ENCODE measurements at places on chromosomes 2 and 18. TPM values are rescaled to one million over a fixed set of nuclear protein-coding genes. Genes with fewer than 3 reads are reported as not detected.
A peak's percentile ranks its signal among the peaks of the same experiment; 100 is the strongest.

DNA sequence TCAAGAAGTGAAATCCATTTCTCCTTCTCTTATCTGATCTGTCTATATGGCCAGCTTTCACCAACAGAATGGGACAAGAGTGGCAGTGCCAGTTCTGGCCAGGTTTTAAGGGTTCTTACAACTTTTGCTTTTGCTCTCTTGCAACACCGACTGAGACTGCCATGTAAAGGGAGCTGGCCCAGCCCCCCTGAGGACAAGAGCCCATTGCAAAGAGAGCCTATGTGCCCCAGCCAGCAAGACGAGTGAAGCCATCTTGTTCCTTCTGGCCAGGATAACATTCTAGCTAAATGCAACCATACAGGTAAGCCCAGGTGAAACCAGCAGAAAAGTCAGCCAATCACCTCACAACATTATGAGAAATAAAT lies 101.0 kb upstream of the RND3 start:
- no peak for DNase-seq

DNA sequence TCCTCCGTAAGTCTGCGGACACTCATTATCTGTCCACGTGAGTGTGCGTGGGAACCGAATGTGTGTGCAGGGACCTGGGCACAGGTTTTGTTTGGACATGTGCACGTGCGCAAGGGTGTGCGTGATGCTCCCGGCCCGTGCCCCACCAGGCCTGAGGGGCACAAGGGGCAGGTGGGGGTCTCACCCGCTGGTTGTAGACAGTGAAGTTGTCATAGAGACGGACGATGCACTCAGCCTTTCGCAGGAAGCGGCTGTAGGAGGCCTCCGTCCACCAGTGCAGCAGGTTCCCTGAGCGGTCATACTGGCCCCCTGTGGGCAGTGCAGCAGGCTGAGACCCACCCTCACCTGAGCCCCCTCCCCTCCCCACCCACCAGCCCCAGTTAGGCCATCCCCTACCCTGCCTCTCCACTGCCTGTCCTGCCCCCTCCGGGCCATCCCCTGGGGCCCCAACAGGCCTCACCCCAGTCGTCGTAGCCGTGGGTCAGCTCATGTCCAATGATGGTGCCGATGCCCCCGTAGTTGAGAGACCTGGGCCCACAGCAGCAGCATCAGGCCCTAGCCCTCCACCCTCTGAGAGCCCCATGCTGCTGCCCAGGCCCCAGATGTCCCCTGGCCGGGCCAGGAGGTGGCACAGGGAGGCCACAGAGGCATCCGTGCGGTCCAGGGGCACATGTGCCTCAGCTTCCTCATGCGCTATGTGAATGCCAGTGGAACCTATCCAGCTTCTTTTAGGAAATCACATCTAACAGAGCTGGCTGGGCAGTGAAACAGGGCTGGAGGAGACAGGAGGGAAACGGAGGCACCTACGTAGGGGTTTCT lies 6.1 kb downstream of the ECEL1 start:
- DNase-seq = peak; percentile 24

DNA sequence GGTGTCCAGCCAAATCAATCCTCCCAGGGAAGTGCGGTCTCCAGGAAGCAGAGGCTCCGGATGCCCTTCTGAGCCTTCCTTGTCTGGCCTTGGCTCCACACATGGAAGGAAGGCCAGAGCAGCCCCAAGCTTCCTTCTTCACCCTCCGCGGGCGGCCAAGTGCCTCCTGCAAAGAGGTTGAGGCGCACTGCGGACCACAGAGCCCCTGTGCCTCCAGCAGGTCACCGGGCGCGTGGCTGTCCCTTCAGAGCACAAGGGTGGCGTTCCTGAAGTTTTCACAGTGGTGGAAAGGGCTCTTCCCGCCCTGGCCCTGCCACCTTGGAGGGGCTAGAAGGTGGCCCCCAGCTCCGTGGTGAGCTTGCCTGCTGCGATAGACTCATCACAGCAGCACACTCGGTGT lies 175.9 kb upstream of the RAB12 start:
- no peak for DNase-seq

- DNase-seq = no peak
Observed at GRCh38 chr18:24368749-24369148, 28.9 kb downstream of the OSBPL1A start.

DNA sequence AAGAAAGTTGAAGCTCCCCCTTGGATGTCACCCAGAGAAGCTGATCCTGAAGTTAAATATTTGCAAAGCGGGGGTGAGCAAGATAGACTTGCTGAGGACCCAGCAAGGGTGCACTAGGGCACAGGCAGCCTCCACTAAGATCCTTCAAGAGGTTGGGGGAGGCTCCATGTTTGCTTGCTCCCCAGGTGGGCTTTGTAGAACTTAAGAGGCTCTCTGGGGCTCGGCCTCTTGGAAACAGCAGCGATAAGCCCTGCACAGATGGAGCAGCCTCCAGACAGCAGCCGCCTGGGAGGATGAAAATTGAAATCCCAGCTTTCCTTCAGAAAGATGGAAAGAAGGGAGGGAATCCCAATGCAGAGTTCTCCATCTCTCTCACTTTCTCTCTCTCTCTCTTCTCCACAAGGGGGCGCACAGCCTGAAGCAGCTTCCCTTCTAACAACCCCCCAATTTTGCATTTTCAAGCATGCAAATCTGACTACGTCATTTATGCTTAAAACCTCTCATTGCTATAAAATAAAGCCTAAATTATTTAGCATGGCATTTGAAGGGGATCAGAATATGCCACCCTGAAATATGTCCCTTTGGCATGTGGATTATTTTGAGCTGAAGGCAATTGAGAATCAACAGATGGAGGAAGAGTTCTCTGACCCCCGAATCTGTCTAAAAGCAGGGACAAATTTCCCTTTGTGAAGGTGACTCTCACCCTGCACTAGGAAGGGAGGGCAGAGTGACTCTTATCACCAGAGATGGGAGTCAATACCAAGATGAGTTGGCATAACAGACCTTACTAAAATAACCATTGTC lies 185.7 kb upstream of the KLHL29 start:
- no peak for DNase-seq

DNA sequence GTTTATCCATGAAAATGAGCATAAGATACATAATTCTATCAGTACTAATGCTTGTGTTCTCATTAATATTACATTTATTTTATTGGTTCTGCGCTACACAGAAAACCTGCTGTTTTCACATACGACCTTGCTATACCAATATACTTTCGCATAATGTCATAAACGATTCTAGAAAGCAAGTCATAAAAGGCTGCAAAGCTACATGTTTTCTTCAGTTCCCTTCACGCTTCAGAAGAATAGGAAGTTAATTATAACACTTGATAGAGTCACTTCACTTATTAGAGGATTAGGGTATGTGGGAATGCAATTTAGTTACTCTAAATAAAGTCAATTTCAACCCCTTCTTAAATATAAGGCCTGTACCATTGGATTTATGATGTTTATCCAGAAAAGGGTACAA lies 29.0 kb downstream of the PSME4 start:
- DNase-seq = no peak

- no peak for DNase-seq
Observed at GRCh38 chr2:74427551-74427950, 6.0 kb downstream of the WDR54 start.

DNA sequence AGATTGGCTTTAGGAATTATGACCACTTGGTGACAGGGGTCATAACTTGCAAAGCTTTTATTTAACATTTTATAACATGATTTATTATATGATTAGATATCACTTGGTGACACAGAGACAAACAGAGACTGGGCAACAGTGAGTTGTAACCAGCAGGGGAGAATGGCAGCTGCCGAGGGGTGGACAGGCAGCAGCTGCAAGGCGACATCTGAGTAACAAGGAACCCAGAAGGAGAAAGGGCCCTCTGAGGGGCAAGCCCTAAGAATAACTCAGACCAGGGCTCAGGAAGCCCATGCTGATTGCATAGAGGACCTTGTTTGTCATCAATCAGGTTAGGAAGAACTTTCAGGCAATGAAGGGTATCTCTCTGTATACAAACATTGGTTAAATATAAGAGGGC lies 339.9 kb upstream of the SOX11 start:
- DNase-seq = no peak

- DNase-seq = no peak
Observed at GRCh38 chr2:172242961-172243360, 140.3 kb upstream of the DLX2 start.

GRCh38 chr2:46142546-46143428 lies 154.4 kb upstream of the EPAS1 start:
- no peak for DNase-seq

DNA sequence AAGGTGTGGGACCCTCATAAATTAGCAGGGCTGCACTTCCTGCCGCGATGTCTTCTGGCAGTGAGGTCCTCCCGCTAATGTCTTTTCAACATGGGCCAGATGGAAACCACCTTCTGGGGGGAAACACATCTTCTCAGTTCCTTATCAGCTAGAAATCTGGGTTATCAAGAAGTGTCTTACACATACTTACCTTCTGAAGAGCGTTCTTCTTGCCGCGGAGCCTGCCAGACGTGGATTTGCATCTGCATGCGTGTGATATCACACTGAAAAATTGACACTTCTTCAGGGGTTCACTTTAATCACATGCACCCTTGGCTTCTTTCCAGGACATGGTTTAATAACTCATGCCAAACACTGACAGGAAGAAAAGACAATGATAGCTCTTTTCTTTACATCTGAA lies 163.5 kb upstream of the SOX11 start:
- DNase-seq = no peak

GRCh38 chr18:6580401-6580800 lies 149.1 kb upstream of the ARHGAP28 start:
- DNase-seq = no peak

- no peak for DNase-seq
Observed at GRCh38 chr18:65753520-65753919, 2.7 kb downstream of the CDH7 start.

GRCh38 chr2:29157131-29157530 lies 41.9 kb downstream of the CLIP4 start:
- no peak for DNase-seq

DNA sequence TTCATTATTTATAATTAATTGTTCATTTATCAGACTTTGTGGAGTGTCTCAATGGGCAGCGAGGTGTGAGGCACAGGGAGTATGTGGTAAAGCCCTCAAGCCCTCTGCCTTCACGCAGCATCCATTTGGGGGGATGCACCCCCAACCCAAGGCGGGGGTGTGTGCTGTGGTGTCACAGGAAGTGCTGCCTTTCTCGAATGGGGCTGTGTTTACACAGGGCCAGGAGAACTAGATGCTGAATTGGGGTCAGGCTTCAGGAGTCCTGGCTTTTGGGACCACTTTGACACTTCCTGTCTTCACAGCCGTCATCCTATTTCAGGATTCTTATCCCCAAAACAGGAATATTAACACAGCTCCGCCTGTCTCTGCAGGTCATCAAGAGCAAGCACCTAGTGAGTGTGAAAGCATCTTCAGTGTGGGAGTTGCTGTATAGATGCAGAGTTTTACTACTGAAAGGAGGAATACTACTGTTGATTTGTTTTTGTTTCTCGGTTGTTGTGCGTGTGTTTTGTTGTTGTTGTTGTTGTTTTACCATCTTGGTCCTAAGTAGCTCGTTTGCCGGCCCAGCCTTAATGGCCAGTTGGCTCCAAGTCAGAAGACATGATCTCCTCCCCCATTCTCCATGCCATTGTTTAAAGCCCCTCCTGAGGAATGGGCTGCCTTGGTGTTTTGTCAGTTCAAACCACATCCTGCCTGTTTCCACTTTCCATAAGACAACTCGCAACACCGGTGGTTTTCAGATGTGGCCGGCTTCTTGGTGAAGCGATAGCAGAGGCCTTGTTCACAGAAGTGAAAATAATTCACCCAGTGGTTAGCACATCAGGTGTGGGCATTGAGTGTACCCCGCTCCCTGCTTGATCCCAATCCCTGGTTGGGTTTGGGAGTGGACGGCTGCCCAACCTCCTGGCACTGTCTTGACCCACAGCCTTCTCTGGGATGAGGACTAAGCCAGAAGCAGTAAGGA lies 221.3 kb downstream of the BCL2 start:
- no peak for DNase-seq

DNA sequence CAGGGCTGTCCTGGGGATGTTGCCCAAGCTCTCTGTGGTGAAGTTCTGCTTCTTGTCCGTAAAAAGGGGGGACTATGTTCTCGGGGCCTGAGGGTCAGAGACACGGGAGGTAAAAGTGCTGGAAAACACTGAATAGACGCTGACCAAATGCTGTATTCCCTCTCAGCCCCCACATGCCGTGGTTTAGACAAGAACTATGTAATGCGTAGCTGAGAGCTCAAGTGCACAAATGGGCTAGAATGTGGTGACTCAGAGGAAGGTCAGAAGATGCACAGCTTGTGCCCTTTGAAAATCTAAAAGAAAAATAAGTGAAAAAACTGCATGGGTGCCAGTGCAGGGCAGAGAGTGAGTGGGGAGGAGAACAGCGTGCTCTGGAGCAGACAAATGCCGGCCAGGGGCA lies 80.3 kb upstream of the MAP4K4 start:
- no peak for DNase-seq

The RBM43 gene
- total RNA-seq = 5.5 TPM

The COLEC12 gene
- total RNA-seq = 9.9 TPM

The CKAP2L gene
- not detected for total RNA-seq

The REG3A gene
- total RNA-seq = not detected

The HES6 gene
- 3.1 TPM for total RNA-seq

The NUP35 gene
- 25.5 TPM for total RNA-seq

The CRYGD gene
- 2.0 TPM for total RNA-seq

The PAX8 gene
- 90.1 TPM for total RNA-seq
